ENCODE measurements at places on chromosomes 12 and 14.

- DNase-seq = no peak
These were observed 3.3 kb downstream of the TMEM121 start for GRCh38 chr14:105529569-105530284.

DNA sequence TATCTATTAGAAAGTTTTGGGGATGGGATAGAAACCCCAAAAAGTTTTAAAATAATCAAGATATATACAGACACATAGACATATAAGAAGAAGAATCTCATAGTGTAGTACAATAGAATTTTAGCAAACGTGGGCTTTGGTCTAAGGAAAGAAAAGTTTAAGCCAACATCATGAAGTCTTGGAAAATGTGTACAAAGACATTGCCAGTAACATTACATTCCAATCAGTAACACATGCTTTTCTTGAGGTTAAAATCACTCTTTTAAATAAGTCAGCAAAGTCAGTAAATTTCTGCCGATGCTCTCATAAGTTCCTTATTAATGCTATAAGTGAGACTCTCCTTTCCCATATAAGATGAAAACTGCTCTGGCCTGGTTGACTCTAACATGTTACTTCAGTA is 201.1 kb upstream of the LRIG3 start:
- no peak for DNase-seq

- DNase-seq = peak; percentile 54
These were observed 18.5 kb downstream of the CHST11 start for GRCh38 chr12:104475271-104475670.

- DNase-seq = no peak
These were observed 18.7 kb upstream of the TAS2R14 start for GRCh38 chr12:10957741-10958140.

Measured in NCI-H146 (cell line).